Hepatic stellate cell (primary cell): ENCODE measurements at places on chromosomes 2 and 18.

DNA sequence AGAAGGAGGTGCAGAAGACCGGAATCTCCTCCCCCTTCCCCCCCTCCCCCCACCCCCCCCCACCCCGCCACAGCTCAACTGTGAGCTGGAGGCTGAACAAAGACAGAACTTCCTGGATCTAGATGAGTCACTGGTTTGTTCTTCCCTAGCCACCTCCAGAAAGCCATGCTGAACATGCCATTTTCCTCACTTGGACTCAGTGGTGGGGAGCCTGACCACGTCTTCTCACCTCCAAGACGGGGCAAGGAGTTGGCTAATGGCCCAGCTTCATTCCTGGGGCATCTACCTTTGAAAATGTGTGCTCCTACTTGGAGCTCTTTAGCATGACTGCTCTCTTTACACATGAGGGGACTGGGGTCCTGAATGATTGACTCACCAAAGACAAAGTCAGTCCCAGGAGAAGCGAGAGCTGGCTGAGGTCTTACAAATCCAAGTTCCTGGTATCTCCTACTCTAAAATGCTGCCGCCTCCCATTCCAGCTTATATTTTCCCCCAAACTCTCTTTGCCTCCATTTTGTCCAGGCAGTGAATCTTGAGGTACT is 22.6 kb upstream of the FZD5 start:
- DNase-seq: peak; percentile 70

- no peak for DNase-seq
Observed at GRCh38 chr2:27086724-27087593, at the start of gene KHK. Gene KHK (plus strand): TSS chr2:27086772. CDS start chr2:27087260, 488 bp downstream.

DNA sequence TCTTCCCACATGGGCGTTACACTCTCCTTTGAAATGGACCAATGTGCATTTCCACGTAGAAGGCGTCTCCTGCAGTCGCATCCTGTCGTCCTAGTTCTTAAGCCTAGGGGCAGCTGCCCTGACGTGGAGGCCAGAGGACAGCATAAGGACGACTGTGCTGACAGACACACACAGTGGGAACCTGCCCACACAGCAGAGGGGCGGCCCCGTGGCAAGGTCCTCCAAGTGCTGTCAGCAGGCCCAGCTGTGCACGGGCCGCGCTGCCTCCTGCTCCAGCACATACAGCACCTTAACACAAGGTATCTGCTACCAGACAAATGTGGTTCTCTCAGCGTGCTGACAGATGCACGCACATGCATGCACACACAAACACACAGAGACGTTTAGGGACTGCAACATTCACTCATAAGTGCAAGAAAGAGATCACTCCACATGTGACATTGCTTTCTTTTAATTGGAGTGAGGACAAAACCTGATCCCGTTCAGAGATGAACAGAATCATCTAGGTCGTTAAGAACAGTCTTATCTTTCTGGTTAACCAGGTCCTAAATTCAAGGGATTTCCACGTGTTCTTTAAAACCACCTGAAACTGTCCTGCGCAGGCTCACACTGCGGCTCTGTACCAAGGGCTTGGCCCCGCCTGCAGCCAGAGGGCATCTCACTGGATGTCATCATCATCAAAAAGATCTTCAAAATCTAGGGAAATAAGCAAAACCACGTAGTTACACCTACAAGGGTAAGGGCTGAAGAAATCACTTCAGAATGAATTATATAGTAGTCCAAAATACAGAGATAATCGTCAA is 5.5 kb downstream of the COPS9 start:
- no peak for DNase-seq

- DNase-seq: no peak
Observed at GRCh38 chr2:9430316-9431293, 7.2 kb downstream of the CPSF3 start.

DNA sequence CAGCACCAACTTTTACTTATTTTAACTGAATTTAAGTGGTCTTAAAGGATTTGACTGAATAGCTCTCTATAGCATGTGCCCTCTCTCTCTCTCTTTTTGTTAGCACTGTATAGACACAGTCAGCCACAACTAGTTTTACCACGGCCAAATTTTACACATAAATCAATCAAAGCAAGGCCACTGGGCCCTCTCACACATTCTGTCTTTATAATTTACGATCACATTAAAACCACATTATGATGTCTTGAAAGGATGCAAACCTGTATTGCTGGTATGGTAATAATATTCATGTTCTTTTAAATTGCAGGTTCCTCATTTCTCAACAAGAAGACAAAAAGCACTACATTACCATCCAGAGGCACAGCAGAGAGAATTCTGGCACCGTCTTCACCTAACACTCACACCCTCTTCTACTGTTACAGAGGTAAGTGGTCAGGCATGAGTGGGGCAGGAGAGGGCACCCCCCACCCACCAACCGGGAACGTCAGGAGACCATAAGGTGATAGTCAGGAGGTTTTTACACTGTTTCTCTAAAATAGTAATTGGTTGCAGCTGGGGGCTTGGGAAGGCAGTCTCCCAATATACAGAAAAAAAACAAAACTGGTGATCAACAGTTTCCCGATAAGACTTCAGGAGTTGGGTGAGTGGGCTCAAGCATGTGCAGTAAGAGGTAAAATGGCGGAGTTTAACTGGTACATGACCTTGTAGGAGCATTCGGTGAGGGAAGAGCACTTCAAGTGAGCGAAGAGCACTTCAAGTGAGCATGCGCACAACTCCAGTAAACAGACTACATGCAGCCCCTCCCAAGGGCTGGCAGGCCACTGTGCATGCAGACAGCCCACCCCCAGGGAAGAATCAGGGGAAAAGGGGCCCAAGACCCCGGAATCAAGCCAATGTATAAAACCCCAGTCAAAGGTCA is 296.7 kb downstream of the PIEZO2 start:
- DNase-seq: no peak

DNA sequence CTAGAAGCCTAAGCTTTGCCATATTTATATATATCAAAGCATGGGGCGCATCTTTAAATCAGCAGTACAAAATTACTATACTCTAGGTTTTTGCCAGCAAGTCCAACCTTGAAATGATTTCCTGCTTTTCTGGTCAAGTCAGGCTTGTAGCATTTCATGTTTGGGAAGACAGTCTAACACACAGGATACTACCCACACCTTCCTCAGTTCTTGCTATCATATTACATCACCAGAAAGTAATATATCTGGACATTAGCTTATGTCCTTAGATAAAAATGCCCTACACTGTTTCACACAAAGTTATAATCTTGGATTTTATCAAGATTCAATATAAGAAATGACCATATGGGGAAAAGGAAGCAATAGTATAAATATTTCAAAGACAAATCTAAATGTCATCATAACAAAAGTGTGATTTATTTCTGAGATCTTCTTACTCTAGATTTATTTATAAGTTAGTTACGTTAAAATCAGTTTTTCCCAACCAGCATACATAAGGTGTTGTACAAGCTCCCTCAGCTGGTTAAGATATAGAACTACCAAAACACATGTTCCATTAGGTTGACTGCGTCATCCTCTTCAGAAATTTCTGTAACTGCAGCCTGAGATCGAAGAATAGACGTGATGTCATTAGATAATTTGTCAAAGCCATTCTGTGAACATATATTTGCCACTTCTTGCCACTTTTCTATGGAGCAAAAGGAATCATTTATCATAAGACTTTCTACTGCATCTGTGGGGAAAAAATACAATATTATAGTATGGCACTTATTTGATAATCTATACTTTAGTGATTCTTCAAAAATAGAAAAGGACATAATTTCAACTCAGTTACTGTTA is 56.6 kb downstream of the CLHC1 start:
- DNase-seq: peak; percentile 57

DNA sequence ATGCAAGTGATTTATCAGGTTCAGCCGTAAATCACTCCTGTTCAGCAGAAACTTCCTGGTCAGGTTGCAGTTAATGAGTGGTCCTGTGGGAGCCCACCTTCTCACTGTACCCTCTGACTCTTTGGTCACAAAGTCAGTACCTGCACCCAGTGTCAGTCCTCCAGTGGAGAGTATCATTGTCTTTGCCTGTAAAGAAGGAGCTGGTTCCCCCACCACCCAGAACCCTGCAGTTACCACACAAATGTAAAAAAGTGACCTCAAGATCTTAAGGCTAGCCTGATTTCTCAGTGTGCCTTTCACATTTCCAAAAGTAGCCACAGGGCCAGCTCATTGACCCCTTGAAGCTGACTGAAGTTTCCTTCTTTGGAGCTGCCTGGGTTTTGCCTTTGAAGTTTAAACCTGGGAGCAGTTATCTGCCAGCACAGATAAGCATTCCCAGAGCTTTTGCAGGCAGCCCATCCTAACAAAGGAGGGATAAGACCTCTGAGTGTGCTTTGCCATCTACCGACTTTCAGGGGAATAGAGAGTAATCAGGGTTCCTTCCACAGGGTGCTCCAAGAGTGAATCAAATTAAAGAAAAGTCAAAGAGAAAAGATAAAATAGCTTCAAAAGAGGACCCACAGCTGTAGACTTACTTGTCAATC is 725.2 kb downstream of the CPS1 start:
- no peak for DNase-seq

GRCh38 chr2:11430729-11431128 is 35.2 kb downstream of the E2F6 start:
- DNase-seq: no peak

DNA sequence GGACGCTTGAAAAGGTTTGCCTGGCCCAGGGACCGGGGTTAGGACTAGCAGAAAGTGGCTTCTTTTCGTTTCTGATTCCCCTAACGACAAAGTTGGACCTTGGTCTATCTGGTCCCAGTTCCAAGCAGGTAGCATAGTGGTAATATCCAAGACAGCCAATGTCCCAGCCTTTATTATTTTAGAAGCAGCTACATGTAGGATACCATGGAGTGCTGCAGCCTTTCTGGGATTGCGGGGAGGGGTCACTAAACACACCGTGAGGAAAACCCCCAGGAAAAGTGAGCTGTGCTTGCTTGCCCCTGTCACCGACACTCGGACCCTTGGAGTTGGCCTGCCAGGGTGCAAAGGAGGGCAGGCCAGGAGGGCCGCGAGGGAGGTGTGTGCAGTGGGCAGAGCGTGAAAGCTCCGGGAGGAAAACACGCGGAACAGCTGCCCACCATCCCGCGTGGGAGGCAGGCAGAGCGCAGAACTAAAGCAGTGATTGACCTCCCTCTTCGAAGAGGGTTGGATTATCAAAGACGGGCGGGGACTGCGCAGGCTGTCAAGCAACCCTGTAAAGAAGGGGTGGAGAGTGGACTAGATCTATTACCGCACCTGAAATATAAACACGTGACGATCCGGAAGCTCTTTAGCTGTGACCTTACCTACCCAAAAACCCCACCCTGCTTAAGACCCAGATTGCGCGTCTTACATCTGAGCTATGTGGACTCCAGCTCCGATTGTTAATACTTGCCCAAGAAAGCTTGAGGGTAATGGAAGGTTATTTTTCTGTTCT is 624 bp upstream of the MAP4K3 start:
- peak; percentile 32 for DNase-seq

DNA sequence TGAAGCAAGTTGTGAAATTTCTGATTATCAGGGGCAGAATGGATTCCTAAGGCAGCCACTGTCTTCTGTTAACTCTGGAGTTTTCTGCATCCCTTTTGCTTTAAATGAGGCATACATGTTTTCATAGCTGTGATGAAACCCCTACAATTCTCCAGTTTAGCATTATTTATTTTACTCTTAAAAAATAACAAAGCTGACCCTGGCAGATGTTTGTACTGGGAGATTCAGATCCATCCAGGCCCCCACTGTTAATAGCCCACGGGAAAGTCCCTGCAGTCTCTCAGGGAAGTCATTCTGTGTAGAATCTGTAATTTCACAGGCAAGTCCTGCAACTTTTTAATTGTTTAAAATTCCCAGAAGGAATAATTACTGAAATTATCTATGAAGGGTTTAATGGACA is 353 bp upstream of the SULT1C4 start:
- DNase-seq: peak; percentile 32

DNA sequence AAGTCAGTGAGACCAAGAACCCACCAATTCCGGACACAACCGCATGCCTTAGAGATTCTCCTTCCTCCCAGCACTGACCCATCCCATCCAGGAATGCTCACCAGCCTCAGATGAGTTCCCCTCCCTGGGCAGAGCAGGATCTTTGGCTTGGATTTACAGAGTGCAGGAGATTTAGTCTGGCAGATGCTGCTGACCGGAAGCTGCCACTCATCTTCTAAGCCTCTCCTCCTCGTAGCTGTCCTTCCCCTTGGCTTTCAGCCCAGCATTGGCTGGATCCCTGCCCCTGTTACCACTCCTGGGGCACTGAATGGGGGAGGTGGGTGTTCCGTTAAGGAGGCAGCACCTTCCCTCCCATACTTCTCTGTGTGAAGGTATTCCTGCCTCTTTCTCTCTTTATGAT is 53.2 kb downstream of the VWA3B start:
- no peak for DNase-seq

GRCh38 chr2:64524604-64525316 is 632 bp downstream of the AFTPH start:
- DNase-seq: peak; percentile 26

GRCh38 chr2:126850940-126851339 is 47.8 kb upstream of the TEX51 start:
- no peak for DNase-seq

DNA sequence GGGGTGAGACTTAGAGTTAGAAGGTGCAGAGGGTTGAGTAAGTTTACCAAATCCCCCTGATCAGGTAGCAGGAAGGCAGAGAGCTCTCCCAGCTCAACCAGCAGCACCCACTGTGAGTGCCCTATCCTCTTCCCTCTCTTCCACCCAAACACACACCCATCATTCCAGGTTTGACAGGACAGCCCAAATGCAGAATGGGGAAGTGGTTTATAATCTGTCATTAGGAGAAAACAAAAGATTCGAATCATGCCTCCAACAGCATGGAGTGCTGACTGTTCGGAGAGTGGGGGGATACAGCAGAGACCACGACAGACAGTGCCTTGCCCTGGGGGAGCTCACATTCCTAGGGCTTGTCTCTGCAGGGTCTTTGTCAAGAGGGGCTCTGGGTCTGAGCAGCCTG is 11.7 kb downstream of the CXCR2 start:
- no peak for DNase-seq

- DNase-seq: no peak
Observed at GRCh38 chr18:49813069-49813318, 339 bp downstream of the ACAA2 start.

DNA sequence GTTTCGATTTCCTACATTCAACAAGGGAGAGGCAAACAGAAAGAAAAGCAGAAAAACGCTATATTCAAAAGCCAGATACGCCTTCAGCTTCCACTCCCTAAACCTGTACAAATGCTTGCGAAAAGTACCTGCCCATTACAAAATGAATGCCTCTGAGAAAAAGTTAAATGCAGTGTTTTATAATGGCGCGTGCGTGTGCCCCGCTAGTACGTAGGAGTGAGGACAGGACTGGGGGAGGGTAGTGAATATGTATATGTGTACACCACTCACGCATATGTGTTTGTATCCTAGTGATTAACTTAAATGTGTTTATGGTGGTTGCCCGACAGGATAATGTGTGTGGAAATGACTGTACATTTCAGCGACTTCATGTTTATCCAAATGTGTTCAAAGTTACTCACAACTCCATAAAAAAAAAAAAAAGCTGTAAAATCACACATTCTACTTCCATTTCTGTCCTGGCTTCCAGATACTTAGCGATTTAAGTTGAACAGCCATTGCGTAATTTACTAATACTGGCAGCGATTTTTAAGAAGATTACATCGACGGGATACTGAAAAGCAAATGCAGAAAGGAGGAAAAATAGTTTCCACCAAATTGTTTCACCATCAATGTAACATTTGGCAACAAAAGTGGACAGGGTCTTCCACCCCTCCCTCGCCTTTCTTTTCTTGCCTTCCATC is 1.3 kb downstream of the NEUROD1 start:
- DNase-seq: no peak
